ENCODE measurements at places on chromosomes 6 and 20.
A peak's percentile ranks its signal among the peaks of the same experiment; 100 is the strongest.

DNA sequence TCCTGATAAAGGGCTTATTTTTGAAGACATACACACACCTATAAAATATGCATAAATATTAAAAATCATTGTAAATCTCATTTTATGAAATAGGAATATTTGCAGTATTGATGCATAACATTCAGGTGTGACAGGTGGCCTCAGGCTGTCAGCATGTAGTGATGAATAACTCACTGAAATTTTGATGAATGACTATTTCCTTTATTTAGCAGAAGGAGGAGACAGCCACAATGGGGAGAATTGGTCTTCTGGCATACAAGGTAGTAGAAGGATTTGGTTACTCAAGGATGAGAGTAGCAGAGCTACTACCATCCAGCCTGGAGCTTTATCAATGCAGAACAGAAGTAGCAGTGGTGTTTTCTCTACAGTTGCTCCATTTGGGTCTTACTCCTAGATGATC lies 47.2 kb downstream of the RGS17 start:
- no peak for DNase-seq

- DNase-seq, result no peak
Measured at GRCh38 chr20:57829805-57830514, 120.1 kb upstream of the PMEPA1 start.

DNA sequence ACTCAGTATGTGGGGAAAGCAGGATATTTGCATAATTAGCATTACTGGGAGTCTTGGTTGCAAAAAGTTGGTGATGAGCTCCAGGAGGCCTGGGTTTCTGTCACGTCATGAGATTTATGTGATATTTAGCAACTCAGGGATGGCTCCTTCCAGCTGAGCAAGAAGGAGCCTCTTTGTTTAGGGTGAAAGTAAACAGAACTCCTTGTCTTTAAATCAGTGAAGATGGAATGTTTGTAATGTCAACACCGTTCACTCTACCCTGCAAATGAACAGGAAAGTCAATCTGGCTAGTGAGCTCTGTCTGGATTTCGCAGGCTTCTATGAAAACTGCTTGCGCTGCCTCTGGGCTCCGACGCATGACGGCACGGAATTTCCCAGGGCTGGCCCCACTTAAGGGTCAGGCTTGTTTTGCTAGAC lies 86.9 kb downstream of the PXDC1 start:
- DNase-seq, result no peak

- DNase-seq, result no peak
Measured at GRCh38 chr6:53581173-53581773, 36.4 kb upstream of the GCLC start.

DNA sequence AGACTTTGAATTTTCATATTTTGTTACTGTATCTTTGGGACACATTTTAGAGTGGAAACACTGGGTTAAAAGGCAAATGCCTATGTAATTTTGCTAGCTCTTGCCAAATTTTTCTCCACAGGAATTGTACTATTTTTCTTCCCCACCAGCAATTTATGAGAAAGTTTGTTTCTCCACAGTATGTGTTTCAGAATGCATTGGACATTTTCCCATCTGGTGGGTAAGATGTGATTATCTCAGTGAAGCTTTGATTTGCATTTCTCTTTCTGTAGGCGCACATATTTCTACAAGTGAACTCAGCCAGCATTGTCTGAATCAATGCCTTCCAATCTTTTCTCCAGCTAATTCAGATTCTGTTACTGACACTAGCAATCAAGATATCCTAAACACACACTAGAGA lies 157.8 kb downstream of the RCAN2 start:
- DNase-seq, result no peak

GRCh38 chr20:36121981-36122930 lies 32.3 kb upstream of the EPB41L1 start:
- no peak for DNase-seq

DNA sequence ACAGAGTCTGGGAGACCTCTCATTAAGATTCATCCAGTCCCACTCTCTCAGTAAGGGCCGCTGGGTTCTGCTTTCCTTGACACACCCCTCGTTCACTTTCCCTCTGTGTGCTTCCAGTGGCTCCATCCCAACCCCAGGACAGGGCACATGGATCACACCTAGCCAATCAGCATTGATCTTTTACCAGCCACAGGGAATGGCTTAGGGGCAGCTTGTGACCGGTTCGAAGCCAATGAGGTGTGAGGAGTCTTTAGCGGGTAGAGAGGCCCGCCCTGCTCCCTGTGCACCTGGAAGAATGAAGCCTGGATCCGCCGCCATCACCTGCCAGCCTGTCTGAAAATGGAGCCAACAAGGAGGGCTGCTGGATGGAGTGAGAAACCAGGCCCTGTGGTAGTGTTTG lies 35.2 kb upstream of the OVOL2 start:
- peak; percentile 17 for DNase-seq

GRCh38 chr6:113875470-113875869 lies 18.3 kb downstream of the MARCKS start:
- DNase-seq, result no peak
